Fibroblast of lung (primary cell): ENCODE measurements at places on chromosomes 4 and X. TPM values are rescaled to one million over a fixed set of nuclear protein-coding genes. Genes with fewer than 3 reads are reported as not detected.

The ETDB gene
- total RNA-seq, result not detected in 2 replicates

The RBMXL3 gene
- total RNA-seq, result not detected in 2 replicates

The KLHL8 gene
- total RNA-seq, result 15.7 and 16.4 TPM in 2 replicates

The TMEM165 gene
- total RNA-seq, result 98.9 and 108 TPM in 2 replicates

The SPANXD gene
- total RNA-seq, result not detected in 2 replicates

The XAGE2 gene
- total RNA-seq, result not detected in 2 replicates

The ADGRG2 gene
- under 0.01 TPM in 2 replicates for total RNA-seq

The TMSB15A gene
- total RNA-seq, result 3.6 and 4.1 TPM in 2 replicates

The UCHL1 gene
- total RNA-seq, result 282 and 397 TPM in 2 replicates

The AKAP4 gene
- total RNA-seq, result not detected in 2 replicates

The GASK1B gene
- 18.2 and 23.6 TPM in 2 replicates for total RNA-seq

The DDX53 gene
- not detected in 2 replicates for total RNA-seq

The XG gene
- 1.3 and 4.1 TPM in 2 replicates for total RNA-seq

The AFF2 gene
- under 0.01 and 0.26 TPM in 2 replicates for total RNA-seq

The ATP1B4 gene
- total RNA-seq, result not detected in 2 replicates

The TRIM60 gene
- not detected in 2 replicates for total RNA-seq

The SMPX gene
- total RNA-seq, result not detected in 2 replicates

The CTAG1B gene
- total RNA-seq, result not detected in 2 replicates

The NOX1 gene
- not detected in 2 replicates for total RNA-seq

The SGMS2 gene
- 63.7 and 70.4 TPM in 2 replicates for total RNA-seq

The ADRA2C gene
- 0.26 and 0.33 TPM in 2 replicates for total RNA-seq

The TMEM144 gene
- 2.3 and 4.6 TPM in 2 replicates for total RNA-seq

The RIBC1 gene
- 0.77 and 1.3 TPM in 2 replicates for total RNA-seq

The ARL9 gene
- total RNA-seq, result 0.26 and 0.83 TPM in 2 replicates

The SERPINA7 gene
- total RNA-seq, result not detected in 2 replicates

The SPATA4 gene
- total RNA-seq, result 0.26 and 0.66 TPM in 2 replicates

The CLIC2 gene
- 6.7 and 11.7 TPM in 2 replicates for total RNA-seq
